ENCODE measurements at places on chromosomes 4 and X. TPM values are rescaled to one million over a fixed set of nuclear protein-coding genes. Genes with fewer than 3 reads are reported as not detected.

DNA sequence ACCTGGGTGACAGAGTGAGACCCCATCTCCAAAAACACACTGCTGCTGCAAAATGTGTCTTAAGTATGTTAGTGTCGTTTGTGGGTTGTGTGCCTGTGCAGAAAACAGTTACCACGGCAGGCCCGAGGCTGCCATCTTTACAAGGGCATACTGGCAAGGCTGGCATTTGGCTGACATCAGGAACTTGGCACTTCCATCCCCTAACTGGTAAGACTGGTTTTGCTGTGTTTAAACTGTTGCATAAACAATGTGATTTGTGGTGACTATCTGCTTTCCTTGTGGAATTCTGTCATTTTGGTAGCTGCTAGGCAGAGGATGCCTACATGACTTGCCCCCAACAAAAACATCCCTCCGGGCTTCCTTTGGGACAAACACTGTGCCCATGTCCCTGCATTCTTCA lies 12.3 kb downstream of the LRP2BP start:
- no peak for DNase-seq
- H3K4me1 ChIP-seq, result peaks cover 14% of the 10 kb centered on the region
- H3K4me3 ChIP-seq, result no peak overlapping the region
- H3K27ac ChIP-seq, result no peak overlapping the region
- no peaks in the 10 kb centered on the region for H3K27me3 ChIP-seq

DNA sequence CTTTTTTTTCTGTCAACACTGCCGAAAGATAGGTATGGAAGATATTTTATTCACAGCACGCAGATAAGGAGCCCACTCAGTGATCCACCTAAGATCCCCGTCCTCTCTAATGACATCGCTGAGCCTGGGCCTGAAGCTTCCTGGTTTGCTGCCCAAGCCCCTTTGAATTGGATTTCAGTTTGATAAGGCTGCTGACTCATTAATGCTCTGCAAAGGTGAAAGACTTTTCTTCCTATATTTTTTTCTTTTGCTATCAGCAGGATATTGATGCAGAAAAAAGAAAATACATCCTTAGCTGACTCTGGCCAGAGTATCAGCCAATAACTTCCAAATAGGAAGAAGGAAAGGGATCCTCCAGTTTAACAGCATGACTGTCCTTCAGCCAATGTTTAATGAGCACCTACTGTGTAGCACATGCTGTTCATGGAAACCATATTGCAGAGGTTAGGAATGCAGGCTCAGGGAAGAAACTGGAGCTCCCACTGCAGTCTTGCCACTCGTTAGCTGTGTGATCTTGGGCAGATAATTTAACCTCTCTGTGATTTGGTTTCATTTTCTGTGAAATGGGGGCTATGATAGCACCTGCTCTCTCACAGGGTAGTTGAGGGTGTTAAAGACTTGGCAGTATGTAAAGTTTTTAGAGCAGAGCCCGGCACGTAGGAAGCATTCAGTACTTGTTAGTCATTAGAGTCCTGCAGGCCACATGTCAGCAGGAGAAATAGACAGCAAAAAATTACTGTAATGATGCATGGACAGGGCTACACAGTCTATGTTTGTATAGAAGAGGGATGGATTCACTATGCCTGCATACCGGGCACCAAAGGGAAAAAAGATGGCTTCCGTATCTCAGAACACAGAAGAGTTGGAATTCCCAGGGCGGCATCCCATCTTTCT lies 39.3 kb downstream of the EVC start:
- no peaks in the 10 kb centered on the region for H3K4me1 ChIP-seq
- no peaks in the 10 kb centered on the region for H3K27me3 ChIP-seq
- no peak overlapping the region for H3K4me3 ChIP-seq
- no peak overlapping the region for H3K27ac ChIP-seq
- H3K36me3 ChIP-seq, result no peaks in the 10 kb centered on the region

Gene LGI2
- not detected for total RNA-seq

Gene STS
- total RNA-seq, result 1.0 TPM

Gene SORBS2
- total RNA-seq, result not detected

- H3K27ac ChIP-seq, result peak overlapping the region; percentile 85
- no peak for DNase-seq
- H3K4me1 ChIP-seq, result peaks cover 71% of the 10 kb centered on the region
- peak overlapping the region; percentile 31 for H3K4me3 ChIP-seq
- H3K36me3 ChIP-seq, result peaks cover 40% of the 10 kb centered on the region
- H3K27me3 ChIP-seq, result no peaks in the 10 kb centered on the region
These were observed 22.8 kb downstream of the GPRIN3 start for GRCh38 chr4:89284828-89285227.

- no peaks in the 10 kb centered on the region for H3K4me1 ChIP-seq
- H3K27me3 ChIP-seq, result peaks cover 4% of the 10 kb centered on the region
- no peak for DNase-seq
- H3K36me3 ChIP-seq, result no peaks in the 10 kb centered on the region
- no peak overlapping the region for H3K4me3 ChIP-seq
These were observed 18.7 kb upstream of the SEC24B start for GRCh38 chr4:109414938-109415337.

- no peak for DNase-seq
- peaks cover 3% of the 10 kb centered on the region for H3K27me3 ChIP-seq
- H3K4me1 ChIP-seq, result peaks cover 4% of the 10 kb centered on the region
- no peak overlapping the region for H3K4me3 ChIP-seq
- H3K27ac ChIP-seq, result no peak overlapping the region
- no peaks in the 10 kb centered on the region for H3K36me3 ChIP-seq
These were observed 117.3 kb downstream of the ENPP6 start for GRCh38 chr4:184100297-184100885.

- H3K36me3 ChIP-seq, result peaks cover 86% of the 10 kb centered on the region
- no peak overlapping the region for H3K27ac ChIP-seq
- H3K4me1 ChIP-seq, result peaks cover 21% of the 10 kb centered on the region
- no peak for DNase-seq
- H3K4me3 ChIP-seq, result no peak overlapping the region
- no peaks in the 10 kb centered on the region for H3K27me3 ChIP-seq
These were observed 4.5 kb downstream of the GRPEL1 start for GRCh38 chr4:7063362-7063761.

All from activated T-helper 2 cell treated with anti-CD3 and anti-CD28 coated beads, Interferon-gamma antibody, Interleukin-2, Interleukin-4, amounts not matched to agents 10 μg/mL and 5 μg/mL and 100 μg/mL, durations not matched to agents 14 hours and 24 hours and 36 hours (primary cell).